ENCODE measurements at places on chromosomes 7 and 10.

- DNase-seq, result no peak
Observed at GRCh38 chr10:49647554-49647953, 31.9 kb upstream of the C10orf53 start.

GRCh38 chr7:41747961-41748360 lies 45.1 kb upstream of the INHBA start:
- no peak for DNase-seq

- no peak for DNase-seq
Observed at GRCh38 chr10:17161775-17162174, 32.2 kb upstream of the CUBN start.

- DNase-seq, result peak; percentile 66
Observed at GRCh38 chr10:135601-136464, 578 bp downstream of the ZMYND11 start.

DNA sequence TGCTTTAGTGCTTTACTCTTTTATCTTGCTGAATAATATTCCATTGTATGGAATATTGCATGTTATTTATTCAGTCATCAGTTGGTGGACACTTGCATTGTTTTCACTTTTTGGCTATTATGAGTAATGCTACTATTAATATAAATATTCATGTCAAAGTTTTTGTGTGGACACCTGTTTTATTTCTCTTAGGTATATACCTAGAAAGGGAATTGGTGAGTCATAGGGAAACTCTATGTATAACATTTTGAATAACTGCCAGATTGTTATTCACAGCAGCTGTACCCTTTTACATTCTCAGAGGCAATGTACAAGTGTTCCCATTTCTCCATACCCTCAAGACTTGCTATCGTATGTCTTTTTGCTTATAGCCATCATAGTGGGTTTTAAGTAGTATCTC lies 268.7 kb downstream of the SEMA3A start:
- no peak for DNase-seq

DNA sequence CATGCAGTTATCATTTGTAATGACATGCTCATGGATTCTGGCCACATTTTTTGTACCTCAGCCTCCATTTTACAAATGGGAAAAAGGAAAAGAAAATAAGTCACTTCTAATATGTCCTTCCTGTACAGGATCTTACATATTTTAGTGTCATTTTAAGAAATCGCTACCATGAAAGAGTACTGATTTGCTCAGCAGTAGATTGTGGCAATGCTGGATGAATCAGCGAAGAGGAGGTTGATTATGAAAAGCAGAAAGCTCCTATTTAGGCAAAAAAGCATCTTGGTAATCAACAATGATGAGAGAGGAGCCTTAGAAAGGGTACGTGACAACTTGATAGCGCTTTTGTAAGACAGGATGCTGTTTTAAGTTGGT lies 522.9 kb downstream of the PARD3 start:
- no peak for DNase-seq

DNA sequence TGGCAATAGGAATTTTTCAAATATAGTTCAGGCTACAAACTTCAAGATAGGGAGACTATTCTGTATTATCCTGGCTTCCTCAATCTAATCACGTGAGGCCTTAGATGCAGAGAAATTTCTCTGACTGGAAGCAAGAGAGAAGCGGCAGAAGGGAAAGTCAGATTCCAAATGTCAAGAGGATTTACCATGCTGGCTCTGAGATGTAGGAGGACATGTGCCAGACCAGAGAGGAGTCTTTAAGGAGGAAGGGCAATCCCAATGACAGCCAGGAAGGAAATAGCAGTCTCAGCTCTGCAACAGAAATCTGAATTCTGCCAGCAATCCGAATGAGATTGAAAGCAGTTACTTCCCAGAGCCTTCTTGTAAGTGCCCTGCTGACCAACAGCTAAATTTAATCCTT lies 57.4 kb downstream of the NUTM2E start:
- DNase-seq, result no peak

- no peak for DNase-seq
Observed at GRCh38 chr7:44964384-44964830, 14.4 kb downstream of the MYO1G start.

DNA sequence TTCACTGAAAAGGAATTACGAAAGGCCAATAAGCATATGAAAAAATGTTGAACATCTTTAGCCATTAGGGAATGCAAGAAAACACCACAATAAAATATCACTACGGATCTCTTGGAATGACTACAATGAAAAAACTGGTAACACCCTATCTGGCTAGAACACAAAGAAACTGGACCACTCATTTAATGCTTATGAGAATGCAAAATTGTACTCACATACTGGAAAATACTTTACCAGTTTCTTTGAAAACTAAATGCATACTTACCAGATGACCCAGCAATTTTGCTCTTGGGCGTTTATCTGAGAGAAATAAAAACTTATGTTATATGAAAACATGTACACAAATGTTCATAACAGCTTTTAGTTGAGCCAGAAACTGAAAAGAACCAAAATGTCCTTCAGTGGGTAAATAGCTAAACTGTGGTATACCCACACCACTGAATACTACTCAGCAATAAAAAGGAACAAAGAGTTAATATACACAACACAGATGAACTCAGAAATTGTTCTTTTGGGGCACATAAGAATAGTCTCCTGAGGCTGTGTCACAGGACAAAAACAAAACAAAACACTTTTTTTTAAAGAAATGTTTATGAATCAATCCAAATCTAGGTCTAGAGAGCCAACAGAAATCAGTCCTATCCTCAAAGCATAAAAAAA lies 23.5 kb downstream of the CNOT4 start:
- no peak for DNase-seq

GRCh38 chr7:141097430-141097829 lies 23.6 kb downstream of the TMEM178B start:
- no peak for DNase-seq

DNA sequence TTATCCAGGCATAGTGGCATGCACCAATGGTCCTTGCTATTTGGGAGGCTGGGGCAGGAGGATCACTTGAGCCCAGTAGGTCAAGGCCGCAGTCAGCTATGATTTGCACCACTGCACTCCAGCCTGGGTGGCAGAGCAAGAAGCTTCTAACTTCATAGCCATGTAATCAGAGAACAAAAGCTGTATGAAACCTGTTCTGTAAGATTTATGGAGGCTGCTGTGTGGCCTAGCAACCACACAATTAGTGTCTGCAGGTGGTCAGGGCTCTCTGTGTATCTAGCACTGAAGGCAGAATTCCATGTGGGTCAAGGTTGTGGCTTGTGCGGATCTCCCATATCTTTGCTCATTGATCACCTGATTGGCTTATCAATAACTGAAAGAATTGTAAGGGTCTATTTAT lies 221.5 kb upstream of the FOXK1 start:
- DNase-seq, result no peak

DNA sequence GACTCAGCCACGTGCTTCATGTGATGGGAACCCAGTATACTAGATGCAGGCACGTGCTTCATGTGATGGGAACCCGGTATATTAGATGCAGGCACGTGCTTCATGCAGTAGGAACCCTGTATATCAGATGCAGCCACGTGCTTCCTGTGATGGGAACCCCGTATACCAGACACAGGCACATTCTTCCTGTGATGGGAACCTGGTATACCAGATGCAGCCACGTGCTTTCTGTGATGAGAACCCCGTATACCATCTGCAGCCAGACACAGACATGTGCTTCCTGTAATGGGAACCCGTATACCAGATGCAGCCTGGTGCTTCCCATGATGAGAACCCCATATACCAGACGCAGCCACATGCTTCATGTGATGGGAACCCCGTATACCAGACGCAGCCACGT lies 44.0 kb downstream of the MGMT start:
- no peak for DNase-seq

- no peak for DNase-seq
Observed at GRCh38 chr10:121791761-121792160, 136.1 kb downstream of the ATE1 start.

DNA sequence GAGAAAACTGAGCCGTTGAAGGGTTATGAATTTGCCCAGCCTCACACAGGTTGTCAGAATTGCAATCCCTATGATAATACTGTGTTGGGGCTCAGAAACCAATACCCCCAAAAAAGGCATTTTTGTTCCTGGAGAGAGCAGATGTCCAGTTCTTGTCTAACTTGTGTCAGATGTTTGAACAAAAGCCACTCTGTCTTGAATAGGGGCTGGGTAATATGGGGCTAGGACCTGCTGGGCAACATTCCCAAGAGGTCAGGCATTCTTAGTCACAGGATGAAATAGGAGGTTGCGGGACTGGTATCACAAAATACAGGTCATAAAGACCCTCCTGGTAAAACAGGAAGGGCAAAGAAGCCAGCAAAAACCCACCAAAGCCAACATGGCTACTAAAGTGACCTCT lies 482.1 kb downstream of the IPMK start:
- DNase-seq, result no peak

DNA sequence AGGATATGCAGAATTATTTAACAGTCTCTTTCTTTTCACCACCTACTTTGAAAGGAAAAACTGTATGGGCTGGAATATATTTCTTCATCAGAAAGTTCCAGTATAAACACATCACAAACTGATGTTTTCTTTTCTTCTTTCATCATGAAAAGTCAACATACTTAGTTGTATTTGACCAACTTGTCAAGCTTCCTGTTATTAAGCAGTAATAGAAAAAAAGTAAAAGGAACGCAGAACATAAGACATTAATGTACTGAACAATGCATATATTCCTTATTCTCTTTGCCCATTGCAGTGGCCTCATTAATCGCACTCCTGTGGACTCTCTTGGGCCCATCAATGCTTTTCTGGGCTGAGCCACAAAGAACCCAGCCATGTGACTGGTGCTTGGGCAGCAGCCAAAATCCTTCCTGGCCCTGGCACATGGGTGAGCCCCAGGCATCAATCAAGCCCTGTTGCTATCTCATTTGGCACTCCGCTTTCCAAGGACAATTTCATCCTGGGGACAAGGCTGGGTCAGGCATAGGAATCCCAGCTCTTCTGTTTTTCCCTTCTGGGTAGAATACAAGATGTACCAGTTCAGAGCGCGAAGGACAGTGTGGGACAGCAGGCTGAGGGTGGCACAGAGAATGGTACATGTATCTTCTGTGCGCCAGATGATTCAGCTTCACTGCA lies 42.3 kb downstream of the RHOBTB1 start:
- DNase-seq, result peak; percentile 52

DNA sequence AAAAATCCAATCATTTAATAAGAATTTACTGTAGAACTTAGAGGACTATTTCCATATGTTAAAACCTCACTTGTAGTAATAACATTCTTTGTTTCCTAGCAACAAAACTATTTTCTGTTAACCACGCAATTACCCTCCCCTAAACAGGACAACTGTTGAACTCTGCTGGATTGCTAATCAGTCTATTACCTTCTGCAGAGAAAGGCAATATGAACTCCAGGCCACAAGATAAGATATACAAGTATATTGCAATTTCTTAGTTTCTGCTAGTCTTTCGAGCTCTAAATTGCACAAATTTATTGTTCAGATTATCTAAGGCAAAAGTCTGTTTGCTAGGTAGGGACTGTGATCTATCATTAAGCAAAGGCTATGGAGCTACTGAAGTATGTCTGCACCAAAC lies 920.1 kb upstream of the LRRN3 start:
- DNase-seq, result no peak
